ENCODE measurements at places on chromosomes 2 and 18.

- DNase-seq = no peak
These were observed 442.1 kb downstream of the SUCLG1 start for GRCh38 chr2:84017010-84017409.

GRCh38 chr2:12652723-12653122, 64.0 kb upstream of the TRIB2 start:
- no peak for DNase-seq

DNA sequence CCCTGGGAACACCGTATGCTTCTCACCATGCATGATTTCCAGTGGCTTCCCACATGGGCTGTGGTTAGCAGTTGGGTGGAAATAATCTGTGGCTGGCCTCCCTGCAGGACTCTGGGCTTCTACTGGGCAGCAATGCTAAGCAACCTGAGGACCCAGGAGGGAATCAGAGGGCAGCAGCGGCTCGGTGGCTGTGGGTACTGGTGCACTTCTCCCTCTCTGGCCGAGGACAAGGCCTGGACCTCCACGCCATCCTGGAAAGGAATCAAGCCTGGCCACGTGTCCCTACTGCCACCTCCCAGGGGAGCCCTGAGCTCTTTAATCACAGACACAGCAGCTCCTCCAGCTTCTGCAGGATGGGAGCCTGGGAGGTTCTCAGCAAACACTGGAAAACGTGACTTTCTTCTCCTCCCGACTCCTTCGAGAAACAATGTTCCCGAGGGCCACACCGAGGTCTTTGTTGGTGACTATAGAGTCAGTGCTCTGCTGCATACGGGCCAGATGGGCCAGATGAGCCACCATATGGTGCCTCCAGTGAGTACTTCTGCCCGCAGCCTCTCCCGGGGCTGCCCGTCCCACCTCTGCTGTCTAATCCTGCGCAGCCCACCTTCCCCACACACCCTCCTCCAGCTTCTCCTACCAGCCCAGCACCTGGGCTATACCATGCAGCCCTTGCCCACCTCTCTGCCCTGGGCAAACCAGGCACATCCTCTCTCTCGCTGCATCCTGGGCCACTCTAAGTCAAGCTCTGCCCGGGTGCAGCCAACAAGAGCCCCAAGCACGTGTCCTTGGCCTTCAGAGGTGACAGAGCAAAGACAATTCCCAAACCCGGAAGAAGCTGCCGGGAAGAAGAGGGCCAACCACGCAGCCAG, 42.8 kb upstream of the OTOS start:
- peak; percentile 72 for DNase-seq

GRCh38 chr2:168182550-168183249, 64.7 kb downstream of the STK39 start:
- DNase-seq = no peak

GRCh38 chr18:43744960-43745745, 467.9 kb upstream of the SYT4 start:
- DNase-seq = no peak

- DNase-seq = peak; percentile 38
These were observed 174.1 kb downstream of the CDH2 start for GRCh38 chr18:28002841-28003240.

- DNase-seq = no peak
These were observed 53.0 kb downstream of the ZC3H8 start for GRCh38 chr2:112201696-112202430.

- DNase-seq = peak; percentile 15
These were observed 165.2 kb upstream of the COL3A1 start for GRCh38 chr2:188808947-188809355.

DNA sequence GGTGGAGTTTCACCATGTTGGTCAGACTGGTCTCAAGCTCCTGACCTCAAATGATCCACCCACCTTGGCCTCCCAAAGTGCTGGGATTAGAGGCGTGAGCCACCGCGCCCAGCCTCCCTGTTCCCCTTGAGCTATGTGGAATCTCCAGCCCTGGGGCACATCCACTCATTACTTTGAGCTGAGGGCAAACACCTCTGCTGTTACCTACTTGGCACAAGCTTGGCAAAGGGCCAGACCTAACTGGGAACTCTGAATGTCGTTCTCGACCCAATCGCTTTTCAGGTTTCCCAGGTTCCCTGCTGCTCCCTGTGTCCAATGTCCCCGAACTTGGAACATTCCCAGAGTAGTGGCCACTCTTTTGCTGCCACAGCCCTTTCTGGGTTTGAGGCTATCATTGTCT, 40.6 kb downstream of the CHST10 start:
- no peak for DNase-seq

DNA sequence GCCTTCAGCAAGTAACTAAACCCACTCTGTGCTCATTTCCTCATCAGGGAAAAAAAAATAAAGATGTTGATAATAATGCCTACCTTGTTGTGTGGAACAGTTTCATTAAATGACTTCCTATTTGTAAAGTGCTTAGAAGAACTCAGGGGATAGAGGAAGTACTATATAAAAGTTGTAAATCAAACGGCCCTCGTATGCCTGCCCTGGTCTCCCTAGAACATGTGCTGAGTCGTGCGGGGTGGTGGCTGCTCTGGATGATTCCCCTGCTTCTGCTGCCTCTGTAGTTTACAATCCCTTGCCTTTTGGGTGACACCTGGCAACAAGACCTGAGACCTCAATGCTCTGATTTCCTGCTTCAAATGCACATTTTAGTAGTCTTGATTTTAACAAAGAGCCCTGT, 170.0 kb downstream of the CERS6 start:
- no peak for DNase-seq

DNA sequence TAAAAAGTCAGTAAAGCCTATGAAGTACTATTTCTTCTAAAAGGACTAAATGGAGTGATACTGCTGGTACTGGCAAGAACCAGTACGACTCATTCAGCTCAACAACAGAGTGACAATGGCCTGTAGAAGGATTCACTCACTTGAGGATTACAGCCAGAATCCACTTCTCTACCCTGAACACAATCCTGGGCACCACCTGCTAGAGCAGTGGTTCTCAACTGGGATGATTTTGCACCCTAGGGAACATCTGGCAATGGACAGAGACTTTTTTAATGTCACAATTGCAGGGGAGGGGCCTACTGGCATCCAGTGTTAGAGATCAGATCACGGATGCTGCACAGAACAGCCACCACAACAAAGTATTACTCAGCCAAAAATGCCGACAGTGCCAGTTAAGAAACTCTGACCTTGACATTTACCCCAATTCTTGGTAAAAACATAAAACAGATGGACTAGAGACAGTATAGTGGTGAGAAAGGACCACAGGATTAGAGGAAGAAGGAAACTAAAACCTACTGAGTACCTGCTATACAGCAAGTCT, 5.0 kb downstream of the SPIRE1 start:
- peak; percentile 70 for DNase-seq

DNA sequence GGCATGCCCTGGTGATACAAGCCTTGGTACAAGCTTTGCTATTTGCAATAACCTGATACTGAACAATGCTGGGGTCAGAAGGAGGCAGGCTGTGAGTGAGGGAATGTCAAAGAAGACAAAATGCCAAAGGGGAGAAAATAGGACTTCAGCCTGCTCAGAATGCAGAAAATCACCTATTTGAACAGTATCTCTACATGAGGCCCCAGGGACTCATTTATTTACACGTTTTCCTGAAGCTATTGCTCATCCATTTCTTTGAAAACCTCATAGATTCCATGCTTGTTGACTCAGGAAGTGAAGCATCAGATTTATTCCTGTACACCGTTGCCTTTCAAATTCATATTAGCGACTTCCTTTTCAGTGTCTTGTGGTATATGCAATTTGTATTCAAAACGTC, 69.4 kb upstream of the CBLN2 start:
- no peak for DNase-seq

DNA sequence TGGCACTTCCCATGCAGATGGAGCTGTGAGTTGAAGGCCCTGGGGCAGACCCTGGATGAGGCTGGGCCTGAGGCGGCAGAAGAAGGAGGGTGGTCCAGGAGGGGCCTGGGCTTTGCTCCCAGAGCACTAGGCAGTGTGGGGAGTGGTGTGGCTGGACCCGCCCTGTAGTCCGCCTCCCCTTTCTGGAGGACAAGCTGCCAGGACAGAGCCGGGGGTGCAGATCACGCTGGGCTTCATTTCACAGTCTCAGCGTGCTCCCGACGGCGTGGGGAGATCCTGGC, 49.8 kb downstream of the PTGR3 start:
- no peak for DNase-seq

- no peak for DNase-seq
These were observed 11.5 kb upstream of the KCNE4 start for GRCh38 chr2:223040527-223040926.

DNA sequence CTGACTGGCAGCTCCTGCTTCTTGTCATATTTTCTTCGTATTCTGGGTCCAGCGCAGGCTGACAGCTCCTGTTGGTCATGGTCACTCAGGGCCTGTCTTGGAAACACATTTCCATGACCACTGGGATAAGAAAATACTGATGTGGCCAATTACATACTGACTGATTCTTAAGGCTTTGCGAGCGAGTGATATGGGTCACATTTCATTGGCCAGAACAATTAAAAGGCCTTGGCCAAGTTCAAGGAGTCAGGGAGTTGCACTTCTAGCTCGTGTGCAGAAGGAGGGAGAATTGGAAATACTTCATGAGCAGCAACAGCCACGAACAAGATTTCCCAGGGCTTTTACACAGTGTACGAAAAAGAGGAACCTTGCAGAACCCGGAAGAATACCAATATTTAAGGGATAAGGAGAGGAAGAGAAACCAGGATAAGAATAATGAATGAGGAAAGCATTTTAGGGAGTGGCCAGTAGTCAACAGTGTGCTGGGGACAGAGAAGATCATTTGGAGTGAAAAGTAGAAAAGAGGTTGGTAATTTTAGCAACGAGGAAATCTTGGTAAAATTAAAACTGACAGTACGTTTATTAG, 149.5 kb downstream of the ATP9B start:
- no peak for DNase-seq

GRCh38 chr2:46366668-46367052, 69.5 kb downstream of the EPAS1 start:
- no peak for DNase-seq

Data from myocyte (in vitro differentiated cells).